Stimulated activated CD8-positive, alpha-beta memory T cell treated with anti-CD3 and anti-CD28 coated beads, Interleukin-15, amount 100 ng/mL, for 4 hours (primary cell): ENCODE measurements at places on chromosomes 11 and 22.

DNA sequence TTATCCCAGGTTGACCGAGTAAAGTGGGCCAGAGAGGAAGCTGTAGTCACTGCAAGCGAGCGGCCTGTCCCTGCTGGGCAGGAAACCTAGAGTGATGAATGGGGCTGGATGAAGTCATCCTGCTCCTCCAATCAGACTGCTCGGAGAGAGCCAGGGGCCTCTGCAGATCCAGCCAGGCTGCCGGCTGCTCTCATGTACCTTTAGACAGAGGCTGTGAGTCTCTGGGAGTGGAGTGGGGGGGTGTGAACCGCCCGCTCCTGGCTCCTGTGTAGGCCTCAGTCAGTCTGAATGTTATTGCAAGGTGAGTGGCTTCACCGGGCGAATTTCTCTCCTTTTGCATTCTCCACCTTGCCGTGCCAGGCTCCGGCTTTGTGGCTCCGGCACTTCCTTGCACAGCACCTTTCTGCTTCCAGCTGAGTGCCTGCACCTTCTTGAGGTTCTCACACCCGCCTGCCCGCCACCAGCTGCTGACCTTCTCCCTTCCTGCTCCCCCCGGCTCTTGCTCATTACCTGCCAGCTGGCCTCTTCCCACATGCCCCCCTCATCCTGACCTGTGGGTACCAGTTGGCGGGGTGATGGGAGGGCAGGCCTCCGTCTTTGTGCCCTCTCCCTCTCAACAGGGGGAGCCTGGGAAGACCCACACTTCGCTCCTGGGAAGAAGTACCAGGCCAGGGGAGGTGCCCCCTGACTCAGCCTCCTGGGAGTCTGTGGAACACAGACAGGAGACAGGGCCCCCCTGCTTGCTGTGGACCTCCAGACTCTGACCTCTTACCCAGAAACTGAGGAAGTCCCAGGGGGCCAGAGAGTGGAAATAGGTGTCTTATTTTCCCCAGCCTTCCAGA, 79.9 kb downstream of the GRAMD1B start:
- no peak for DNase-seq

GRCh38 chr22:27175021-27175838, 517.8 kb downstream of the MIAT start:
- no peak for DNase-seq

DNA sequence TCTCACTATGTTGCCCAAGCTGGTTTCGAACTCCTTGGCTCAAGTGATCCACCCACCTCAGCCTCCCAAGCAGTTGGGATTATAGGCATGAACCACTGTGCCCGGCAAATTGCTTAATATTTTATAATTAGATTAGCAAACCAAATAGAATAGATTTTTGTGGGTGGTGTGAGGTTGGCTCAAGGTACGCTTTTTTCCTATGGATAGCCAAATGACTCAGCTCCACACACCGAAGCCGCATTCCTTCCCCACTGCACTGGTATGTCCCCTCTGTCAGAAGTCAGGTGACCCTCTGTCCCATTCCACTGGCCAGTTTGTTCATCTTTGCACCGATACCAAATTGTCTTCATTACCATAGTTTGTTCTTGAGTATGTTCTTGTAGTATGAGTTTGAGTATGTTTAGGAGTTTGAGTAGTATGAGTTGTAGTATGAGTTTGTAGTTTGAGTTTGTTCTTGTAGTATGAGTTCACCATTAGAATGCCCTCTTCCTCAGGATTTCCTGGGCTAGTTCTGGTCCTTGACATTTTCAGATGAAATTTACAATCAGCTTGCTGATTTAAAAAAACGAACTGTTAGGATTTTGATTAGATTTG, 19.4 kb downstream of the SUSD2 start:
- DNase-seq, result no peak

DNA sequence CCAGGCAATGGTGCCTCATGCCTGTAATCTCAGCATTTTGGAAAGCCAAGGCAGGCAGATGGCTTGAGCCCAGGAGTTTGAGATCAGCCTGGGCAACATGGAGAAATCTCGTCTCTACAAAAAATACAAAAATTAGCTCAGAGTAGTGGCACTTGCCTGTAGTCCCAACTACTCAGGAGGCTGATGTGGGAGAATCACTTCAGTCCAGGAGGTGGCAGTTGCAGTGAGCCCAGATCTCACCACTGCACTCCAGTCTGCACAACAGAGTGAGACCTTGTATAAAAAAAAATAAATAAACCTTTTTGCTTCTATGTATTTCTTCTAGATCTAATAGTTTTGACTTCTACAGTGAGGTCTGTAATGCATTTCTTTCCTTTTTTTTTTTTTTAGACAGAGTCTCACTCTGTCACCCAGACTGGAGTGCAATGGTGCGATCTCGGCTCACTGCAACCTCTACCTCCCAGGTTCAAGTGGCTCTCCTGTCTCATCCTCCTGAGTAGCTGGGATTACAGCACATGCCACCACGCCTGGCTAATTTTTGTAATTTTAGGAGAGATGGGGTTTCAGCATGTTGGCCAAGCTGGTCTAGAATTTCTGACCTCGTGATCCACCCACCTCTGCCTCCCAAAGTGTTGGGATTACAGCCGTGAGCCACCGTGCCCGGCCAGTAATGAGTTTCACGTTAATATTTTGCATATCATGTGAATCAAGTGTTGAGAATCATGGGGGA, 18.1 kb upstream of the RDX start:
- no peak for DNase-seq

DNA sequence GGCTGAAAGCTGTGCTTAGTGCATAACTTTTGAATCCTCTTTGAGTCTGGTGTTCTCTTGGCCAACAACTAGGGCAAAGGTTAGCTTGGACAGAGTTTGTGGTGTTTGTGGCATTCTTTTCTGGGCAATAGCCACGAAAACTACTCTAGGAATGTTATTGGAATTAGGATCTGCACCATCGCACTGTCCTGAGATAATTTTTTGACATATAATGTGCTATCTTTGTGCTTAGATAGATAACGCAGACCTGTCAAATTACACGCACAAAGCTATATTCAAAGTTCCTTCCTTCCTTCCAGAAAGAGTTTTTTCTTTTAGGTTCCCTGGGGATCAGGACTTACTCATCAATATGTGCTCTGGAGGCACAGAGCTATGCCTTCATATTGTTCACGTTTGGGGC, 166.8 kb upstream of the MTMR2 start:
- no peak for DNase-seq

DNA sequence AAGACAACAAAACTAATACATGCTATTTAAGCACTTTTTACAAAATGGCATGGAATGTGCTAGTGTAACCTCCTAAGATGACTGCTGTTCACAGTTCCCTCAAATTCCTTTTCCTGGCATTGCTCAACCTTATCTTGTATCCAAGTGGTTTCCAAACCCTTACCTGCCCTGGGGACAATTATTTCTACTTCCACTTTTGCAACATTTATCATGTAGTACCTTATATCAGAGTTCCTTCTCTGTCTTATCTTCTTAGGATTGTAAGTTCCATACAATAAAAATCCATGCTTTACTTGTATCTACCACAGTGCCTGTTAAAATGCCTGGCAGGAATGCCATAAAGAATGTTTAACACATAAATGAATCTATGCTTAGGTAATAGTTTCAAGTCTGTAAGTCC, 109.2 kb upstream of the MTMR2 start:
- no peak for DNase-seq

- DNase-seq, result no peak
Measured at GRCh38 chr22:22376352-22376706, 131.7 kb downstream of the VPREB1 start.

GRCh38 chr11:47899801-47900200, 51.7 kb upstream of the NUP160 start:
- DNase-seq, result no peak

DNA sequence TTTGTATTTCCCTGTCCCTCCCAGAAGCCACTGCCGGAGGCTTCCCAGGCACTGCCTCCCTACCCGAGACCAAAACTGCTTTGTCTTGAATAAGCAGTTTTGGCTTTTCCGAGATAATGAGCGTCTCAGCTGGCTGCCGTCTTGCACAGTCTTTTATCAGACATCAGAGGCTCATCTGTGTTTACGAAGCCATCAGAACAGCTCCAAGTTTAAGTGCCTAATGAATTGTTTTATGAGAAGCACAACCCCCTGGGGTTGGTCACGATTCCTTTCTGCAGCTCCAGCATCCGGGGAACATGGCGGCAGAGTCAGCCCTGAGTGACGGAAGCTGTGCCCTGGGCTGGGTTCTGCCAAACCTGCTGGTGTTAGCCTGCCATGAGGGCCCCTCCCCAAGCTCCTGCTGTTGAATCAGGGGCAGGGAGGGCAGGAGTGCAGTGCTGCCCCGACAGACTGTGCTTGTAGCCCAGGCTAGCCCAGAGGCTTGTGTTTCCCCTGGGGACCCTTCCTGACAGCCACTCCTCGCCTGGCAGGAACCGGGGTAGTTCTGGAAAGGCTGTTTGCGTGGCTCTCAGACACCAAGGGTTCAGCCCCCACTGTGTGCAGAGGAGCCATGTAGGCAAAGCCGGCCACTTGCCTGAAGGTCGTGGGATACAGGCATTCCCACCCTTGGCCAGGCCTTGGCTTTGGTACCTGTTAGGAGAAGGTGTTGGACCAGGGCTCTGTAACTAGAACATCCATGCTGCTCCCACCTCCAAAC, 96.1 kb downstream of the MORC2 start:
- DNase-seq, result no peak

GRCh38 chr11:115452241-115452640, 52.0 kb downstream of the CADM1 start:
- no peak for DNase-seq

- no peak for DNase-seq
Measured at GRCh38 chr11:93537767-93538261, 5.4 kb downstream of the SMCO4 start.

GRCh38 chr11:100791860-100792259, 104.8 kb downstream of the ARHGAP42 start:
- DNase-seq, result no peak

GRCh38 chr11:16121853-16122252, 234.5 kb downstream of the SOX6 start:
- DNase-seq, result no peak

DNA sequence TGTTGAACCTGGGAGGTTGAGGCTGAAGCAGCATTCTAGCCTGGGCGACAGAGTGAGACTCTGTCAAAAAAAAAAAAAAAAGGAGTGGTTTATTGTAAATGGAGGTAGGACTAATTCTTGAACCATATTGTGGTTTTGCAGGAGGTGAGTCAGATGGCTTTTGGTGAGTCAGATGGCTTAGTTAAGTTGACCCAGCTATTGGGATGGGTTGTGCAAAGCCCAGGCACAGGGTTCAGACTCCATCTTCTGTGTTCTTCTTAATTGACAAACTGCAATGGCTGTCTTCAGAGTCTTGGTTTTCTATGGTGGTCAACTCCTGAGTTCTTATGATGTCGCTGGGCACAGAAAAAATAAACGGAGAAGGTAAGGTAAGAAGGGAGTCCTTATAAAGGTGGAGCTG, 182.7 kb downstream of the ADAMTS15 start:
- no peak for DNase-seq

DNA sequence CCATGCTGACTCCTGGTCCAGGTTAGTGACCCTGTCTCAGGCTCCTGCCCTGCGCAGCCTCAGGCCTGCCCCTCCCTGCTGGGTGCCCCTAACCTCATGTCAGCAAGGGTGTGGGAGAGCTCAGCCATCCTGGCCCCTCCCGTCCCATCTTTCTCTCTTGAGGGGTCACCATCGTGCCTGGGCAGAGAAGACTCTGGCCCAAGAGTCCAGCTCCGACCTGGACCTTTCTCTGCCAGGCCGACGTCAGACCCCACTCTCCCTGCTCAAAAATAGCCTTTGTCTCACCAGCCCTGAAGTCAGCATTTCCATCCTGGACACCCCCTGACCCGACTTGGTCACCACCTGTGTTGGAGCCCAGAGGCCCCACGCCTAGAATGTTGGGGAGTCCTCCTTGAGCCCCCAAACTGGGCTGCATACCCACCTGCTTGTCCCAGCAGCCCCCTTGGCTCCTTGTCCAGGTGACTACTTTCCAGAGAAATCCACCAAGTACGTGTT, 4.9 kb downstream of the SCGB1C1 start:
- no peak for DNase-seq

DNA sequence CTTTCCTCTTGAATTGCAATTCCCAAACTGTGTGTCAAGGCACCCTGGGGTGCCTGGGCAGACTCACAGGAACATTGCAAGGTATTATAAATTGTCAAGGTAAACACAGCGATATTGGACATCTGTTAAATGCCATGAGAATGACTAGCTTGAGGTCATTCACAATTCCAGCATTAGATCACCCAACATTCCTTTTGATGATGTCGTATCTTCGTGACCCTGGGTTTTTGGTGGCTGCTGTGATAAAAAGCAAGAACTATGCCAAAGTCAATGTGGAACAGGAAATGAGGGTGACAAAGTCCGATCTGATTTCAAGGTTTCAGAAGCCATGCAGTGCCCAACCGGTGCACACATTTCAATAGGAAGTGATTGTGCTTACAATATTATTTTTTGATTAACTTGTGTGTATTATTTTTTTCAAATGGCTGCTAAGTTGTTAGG, 458.4 kb downstream of the MIAT start:
- no peak for DNase-seq

- no peak for DNase-seq
Measured at GRCh38 chr22:26707090-26707489, 49.7 kb downstream of the MIAT start.

GRCh38 chr11:47577460-47578041, 1.2 kb downstream of the KBTBD4 start:
- DNase-seq, result no peak

- DNase-seq, result no peak
Measured at GRCh38 chr11:2436013-2436520, 8.2 kb downstream of the TRPM5 start.

DNA sequence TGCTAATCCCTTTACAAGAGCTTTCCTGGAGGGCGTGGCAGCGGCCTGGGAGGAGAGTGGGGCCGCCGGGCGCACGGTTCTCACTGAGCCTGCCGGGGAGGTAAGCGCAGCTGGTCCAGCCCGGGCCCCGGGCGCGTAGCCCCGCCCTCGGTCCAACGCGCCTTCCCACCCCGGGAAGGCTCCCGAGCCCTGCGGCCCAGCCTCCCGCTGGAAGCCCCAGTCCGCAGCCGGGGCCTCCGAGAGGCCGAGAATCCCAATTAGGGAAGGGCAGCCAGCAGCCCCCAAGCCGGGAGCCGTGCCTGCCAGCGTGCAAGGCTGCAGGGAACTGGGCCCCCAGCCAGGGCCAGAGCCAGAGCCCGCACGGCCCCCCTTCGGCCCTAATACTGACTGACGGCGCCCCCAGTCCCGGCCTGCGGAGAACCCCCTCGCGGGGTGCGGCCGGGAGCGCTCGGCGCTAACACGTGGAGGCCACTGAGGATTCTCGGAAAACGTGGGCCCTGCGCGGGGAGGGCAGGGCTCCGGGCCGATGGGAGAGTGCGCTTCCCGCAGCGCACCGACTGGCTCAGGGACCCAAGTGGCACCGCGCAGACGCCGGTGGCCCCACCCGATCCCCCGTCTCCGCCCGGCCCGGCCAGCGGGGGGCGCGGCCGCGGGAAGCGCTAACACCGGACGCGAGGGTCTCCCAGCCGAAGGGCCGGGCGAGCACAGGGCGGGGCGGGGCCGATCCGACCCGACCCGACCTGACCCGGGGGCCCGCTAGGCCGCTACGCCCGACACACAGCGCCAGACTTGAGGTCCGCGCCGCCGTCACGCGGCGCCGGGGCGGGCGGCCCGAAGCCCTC, 5.7 kb downstream of the ZFTA start:
- no peak for DNase-seq
